ENCODE measurements at places on chromosomes 13 and 19.

GRCh38 chr19:17348700-17349099 lies 11.3 kb downstream of the GTPBP3 start:
- no peak for DNase-seq

DNA sequence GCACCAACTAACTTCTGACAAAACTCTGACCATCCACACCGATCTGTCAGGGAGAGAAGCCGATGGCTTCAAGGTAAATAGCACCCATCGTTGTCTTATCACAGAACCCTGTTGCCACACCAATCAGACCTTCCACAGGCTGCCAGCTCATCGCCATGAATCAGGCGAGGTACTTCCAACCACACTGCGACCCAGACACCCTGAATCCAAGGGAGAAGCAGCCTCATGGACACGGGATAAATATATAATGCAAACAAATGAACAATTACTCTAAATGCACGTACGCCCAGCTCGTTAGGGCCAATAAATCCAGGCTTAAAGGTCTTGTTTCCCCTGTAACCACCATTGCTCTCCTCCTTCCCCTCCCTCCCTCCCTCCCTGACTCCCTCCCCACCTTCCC lies 20.8 kb downstream of the RANBP3 start:
- DNase-seq: no peak

DNA sequence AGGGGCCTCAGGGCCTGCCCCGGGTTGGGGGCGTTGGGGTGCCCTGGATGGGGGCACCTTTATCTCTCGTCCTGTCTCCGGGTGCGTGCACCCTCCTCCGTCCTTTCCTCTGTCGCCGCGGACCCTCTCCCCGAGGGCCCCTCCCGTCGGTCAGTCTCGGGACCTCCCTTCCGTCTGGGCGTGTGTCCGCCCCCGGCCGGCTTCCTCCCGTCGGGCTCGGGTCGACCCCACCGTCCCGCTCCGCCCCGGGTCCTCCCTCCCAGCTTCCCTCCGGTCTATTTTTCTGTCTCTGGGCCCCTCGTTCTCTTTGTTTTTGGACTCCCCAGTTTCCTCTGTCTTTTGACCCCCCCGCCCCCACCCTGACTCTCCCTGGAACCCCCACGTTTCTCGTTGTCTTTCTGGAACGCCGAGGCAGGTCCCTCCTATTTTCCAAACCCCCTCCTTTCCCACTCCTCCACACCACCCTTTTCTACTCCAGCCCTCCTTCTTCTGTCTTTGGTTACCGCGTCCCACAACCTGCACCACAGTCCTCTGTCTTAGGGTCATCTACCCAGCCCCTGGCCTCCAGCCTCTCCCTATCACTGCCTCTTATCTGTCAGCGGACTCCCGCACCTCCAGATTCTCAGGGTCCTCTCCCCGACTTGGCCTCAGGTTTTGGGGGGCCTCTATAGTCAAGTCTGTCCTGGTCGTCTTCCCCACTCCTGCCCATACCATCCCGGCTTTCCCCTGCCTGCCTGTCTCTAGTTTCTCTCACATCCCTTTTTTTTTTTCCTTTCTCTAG lies 757 bp downstream of the EGLN2 start:
- DNase-seq: no peak

GRCh38 chr13:43732726-43733125 lies 54.0 kb downstream of the ENOX1 start:
- DNase-seq: no peak

GRCh38 chr13:53237696-53238095 lies 209.1 kb downstream of the OLFM4 start:
- DNase-seq: no peak

DNA sequence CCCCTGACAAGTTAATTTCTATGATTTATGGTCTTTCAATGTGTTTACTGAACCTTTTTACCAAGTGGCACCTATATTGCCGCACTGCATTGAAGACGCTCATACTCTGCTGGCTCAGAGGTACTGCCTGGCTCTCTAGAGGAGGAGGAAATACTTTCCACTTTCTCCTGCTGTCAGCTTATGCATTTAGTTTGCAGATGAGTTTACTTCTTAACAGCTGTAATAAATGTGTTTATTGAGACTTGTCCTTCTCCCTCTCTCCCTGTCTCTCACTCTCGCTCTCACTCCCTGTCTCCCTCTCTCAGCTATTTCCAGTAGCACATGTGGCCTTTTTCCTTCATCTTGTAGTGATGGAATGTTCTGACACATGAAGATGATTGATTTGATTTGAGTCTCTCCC lies 60.3 kb upstream of the SPATA13 start:
- DNase-seq: no peak

- no peak for DNase-seq
Observed at GRCh38 chr19:30068528-30069395, 126.7 kb downstream of the URI1 start.

- DNase-seq: no peak
Observed at GRCh38 chr19:58498316-58499020, 13.3 kb downstream of the SLC27A5 start.

- no peak for DNase-seq
Observed at GRCh38 chr19:8244442-8244841, 35.3 kb downstream of the CERS4 start.

DNA sequence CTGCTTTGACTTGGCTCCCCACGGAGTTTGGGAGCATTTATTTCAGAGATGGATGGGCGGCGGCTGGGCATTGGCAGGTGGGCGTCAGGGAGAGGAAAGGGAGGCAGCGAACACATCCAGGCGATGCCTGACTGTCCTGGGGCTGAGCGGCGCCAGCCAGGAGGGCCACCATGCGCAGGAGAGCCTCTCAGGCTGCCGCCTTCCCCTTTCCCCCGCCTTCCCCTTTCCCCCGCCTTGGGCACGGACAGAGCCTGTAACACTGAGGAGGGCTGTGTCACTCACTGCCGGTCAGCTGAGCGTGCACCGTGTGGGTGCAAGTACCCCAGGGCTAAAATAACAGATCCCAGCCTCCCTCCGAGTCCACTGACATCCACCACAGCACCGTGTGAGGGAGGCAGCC lies 11.4 kb downstream of the MCF2L start:
- no peak for DNase-seq

Measured in left kidney (tissue), 8 donors.